ENCODE measurements at places on chromosomes 12 and 14. TPM values are rescaled to one million over a fixed set of nuclear protein-coding genes. Genes with fewer than 3 reads are reported as not detected.
A peak's percentile ranks its signal among the peaks of the same experiment; 100 is the strongest.

Gene ANO4
- total RNA-seq: not detected

Gene PLA2G1B
- not detected for total RNA-seq

DNA sequence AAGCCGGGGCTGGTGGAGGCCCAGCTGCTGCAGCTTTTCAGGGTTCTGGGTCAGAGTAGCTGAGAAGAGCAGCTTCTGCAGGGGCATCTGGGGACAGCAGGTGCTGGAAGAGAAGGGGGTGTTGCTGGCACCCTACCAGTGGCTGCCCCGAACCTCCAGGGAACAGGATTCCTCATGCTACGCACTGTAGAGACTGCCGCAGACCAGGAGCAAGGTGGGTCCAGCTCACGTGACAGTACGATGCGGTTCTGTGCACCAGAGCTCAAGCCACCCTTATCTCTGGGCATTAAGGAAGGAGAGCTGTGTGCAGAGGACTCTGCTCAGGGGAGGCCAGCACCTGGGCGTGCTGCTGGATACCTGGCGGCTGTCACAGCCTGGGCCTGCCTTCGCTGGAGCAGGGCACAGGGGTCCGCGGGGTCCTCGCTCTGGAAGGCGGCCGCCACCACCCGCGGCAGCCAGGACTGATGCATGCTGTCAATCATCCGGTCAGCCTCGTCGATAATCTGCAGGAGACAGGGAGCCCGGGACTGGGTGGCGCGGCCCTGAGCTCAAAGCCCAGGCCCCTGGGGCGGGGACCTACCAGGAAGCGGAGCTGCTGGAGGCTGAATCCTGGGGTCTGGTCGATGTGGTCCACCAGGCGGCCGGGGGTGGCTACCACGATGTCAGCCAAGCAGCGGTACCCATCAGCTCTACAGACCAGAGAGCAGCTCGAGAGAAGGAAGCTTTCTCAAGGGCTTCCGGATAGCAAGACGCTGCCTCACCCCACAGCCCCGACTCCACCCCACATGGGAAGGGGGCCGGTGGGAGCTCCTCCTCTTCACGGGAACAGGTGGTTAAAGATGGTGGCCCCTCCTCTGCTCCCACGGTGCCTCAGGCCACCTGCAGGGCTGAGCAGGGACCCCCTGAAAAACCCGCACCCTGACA is 2.9 kb downstream of the DDX51 start:
- peaks cover 24% of the 10 kb centered on the region for H3K4me1 ChIP-seq
- peak; percentile 7 for DNase-seq
- H3K27me3 ChIP-seq: no peaks in the 10 kb centered on the region
- H3K4me3 ChIP-seq: no peak overlapping the region

DNA sequence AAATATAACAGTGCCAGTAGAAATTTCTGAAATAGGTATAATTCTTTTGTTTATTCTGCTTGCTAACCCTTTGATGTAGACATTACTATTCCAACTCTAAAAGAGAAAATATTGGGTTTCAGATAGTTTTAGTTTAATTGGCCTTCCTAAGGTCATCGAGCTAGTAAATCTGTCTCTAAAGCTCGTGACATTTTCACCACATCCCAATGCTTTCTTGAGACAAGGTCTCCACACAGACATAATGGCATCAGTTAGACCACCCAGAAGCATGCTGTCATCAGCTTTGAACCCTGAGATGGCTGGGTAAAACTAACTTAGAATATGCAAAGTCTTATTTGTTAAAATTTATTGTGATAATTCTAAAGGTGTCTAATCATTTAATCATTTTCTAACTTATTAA is 52.0 kb downstream of the PIK3C2G start:
- H3K36me3 ChIP-seq: no peaks in the 10 kb centered on the region
- no peak overlapping the region for H3K27ac ChIP-seq
- H3K4me1 ChIP-seq: no peaks in the 10 kb centered on the region
- H3K4me3 ChIP-seq: no peak overlapping the region
- no peaks in the 10 kb centered on the region for H3K27me3 ChIP-seq
- no peak for DNase-seq

Gene TAS2R13
- not detected for total RNA-seq

DNA sequence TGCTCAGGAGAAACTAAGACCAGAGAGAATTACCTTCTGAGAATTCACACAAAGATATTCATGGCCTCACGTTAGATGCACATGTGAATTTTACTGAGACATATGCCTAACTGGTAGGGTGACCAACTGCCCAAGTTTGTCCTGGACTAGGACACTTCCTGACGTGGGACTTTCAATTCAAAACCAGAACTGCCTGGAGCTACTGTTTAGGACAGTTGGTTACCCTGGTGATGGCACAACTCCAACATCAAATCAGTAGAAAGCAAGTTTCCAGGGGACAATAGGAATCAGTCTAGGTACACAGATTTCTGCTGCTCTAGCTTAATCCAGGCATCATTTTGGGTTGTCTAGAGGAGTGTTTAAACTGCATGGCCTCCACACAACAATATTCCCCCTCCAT is 178.7 kb downstream of the GXYLT1 start:
- H3K36me3 ChIP-seq: no peaks in the 10 kb centered on the region
- no peak for DNase-seq
- no peak overlapping the region for H3K27ac ChIP-seq
- no peaks in the 10 kb centered on the region for H3K4me1 ChIP-seq
- H3K4me3 ChIP-seq: no peak overlapping the region

- no peak overlapping the region for H3K4me3 ChIP-seq
- no peak for DNase-seq
- H3K4me1 ChIP-seq: peaks cover 9% of the 10 kb centered on the region
- peaks cover 34% of the 10 kb centered on the region for H3K36me3 ChIP-seq
- H3K27me3 ChIP-seq: no peaks in the 10 kb centered on the region
Measured at GRCh38 chr14:73715707-73716106, 1.5 kb upstream of the PNMA1 start.

DNA sequence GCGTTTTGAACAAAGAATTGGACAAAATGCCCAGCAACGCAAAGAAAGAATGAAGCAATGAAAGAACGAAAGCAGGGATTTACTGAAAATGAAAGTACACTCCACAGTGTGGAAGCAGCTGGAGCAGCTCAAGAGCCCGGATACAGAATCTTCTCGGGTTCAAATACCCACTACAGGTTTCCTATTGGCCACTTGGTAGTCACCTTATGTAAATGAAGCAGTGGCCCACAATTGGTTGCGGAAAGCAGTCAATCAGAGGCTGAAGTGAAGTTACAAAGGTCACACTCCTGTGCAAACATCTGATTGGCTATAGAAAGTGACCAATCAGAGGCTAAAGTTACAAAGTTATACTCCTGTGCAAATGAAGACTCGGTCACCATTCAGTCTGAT is 15.0 kb upstream of the PPP1R13B start:
- H3K36me3 ChIP-seq: no peaks in the 10 kb centered on the region
- peaks cover 6% of the 10 kb centered on the region for H3K27me3 ChIP-seq
- H3K27ac ChIP-seq: no peak overlapping the region

Gene HOXC11
- total RNA-seq: not detected

- no peaks in the 10 kb centered on the region for H3K4me1 ChIP-seq
- H3K27ac ChIP-seq: no peak overlapping the region
- H3K4me3 ChIP-seq: no peak overlapping the region
- DNase-seq: no peak
Measured at GRCh38 chr12:2447861-2448260, 346.9 kb upstream of the FKBP4 start.

- no peak overlapping the region for H3K4me3 ChIP-seq
- H3K27ac ChIP-seq: no peak overlapping the region
- H3K36me3 ChIP-seq: no peaks in the 10 kb centered on the region
- no peak for DNase-seq
- H3K27me3 ChIP-seq: peaks cover 7% of the 10 kb centered on the region
- H3K4me1 ChIP-seq: peaks cover 34% of the 10 kb centered on the region
Measured at GRCh38 chr12:48819986-48820725, 1.9 kb downstream of the CACNB3 start.

DNA sequence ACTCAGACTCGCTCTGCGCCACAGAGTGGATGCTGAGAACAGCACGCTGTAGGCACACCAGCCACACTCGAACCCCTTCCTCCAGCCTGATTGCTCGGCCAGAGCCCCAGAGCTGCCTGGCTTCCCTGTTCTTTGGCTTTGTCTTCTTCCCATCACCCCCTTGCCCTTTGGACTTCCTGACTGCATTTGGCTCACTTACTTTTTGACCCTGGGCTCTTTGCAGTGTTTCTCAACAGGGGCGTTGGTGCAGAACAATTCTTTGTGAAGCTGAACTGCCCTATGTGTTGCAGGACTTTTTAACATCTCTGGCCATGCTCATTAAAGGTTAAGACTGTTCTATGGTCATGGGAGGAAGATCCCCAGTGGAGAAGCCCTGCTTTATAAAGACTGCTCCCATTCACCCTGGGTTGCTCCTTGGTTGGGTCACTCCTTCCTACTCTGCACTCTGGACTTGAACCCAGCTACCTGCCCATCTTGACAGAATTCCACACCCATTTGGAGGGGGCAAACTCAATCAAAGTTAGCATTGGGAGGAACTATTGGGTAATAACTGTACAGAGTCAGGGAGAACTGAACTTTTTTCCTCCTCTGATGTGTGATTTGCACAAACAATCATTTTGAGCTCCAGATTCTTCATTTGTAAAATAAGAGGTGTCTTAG is 127.7 kb upstream of the PLEKHG7 start:
- H3K36me3 ChIP-seq: no peaks in the 10 kb centered on the region
- peaks cover 6% of the 10 kb centered on the region for H3K4me1 ChIP-seq
- no peak for DNase-seq
- no peak overlapping the region for H3K27ac ChIP-seq

- H3K4me3 ChIP-seq: no peak overlapping the region
- H3K27me3 ChIP-seq: no peaks in the 10 kb centered on the region
- H3K36me3 ChIP-seq: no peaks in the 10 kb centered on the region
- no peak overlapping the region for H3K27ac ChIP-seq
Measured at GRCh38 chr12:87671757-87672156, 357.4 kb downstream of the C12orf50 start.

Gene PELI2
- total RNA-seq: 6.6 TPM

Gene LRRIQ1
- total RNA-seq: not detected

- H3K27me3 ChIP-seq: peaks cover 2% of the 10 kb centered on the region
- H3K27ac ChIP-seq: no peak overlapping the region
- no peak overlapping the region for H3K4me3 ChIP-seq
- no peaks in the 10 kb centered on the region for H3K4me1 ChIP-seq
- no peak for DNase-seq
Measured at GRCh38 chr12:119911182-119911581, 34.1 kb upstream of the CIT start.

Gene REM2
- 0.36 TPM for total RNA-seq

GRCh38 chr14:99320105-99320572 is 48.1 kb upstream of the BCL11B start:
- no peaks in the 10 kb centered on the region for H3K36me3 ChIP-seq
- H3K27me3 ChIP-seq: no peaks in the 10 kb centered on the region
- peak; percentile 88 for DNase-seq
- H3K4me3 ChIP-seq: no peak overlapping the region
- no peak overlapping the region for H3K27ac ChIP-seq

Gene GALNT9
- total RNA-seq: 0.29 TPM

Gene PRPF39
- total RNA-seq: 40.9 TPM

GRCh38 chr12:106255493-106255892 is 7.7 kb upstream of the CKAP4 start:
- no peaks in the 10 kb centered on the region for H3K36me3 ChIP-seq
- no peak overlapping the region for H3K4me3 ChIP-seq
- no peak for DNase-seq
- H3K4me1 ChIP-seq: no peaks in the 10 kb centered on the region

DNA sequence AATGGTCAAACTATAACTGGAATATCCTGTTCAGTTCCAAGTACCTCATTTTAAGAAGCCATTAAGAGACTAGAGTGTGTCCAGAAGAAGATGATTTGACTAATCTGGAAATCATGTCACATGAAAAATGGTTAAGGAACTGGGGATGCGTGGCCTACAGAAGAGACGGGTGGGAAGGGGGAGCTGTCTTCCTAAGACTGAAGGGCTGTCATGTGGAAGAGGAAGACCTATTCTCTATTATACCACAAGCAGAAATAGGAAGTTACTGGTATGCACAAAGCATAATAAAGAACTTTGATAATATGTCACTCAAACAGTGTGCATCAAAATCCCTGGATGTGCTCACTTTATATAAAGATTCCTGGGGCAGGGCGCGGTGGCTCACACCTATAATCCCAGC is 50.3 kb downstream of the HECTD4 start:
- H3K36me3 ChIP-seq: peaks cover 3% of the 10 kb centered on the region
- H3K27ac ChIP-seq: no peak overlapping the region
- DNase-seq: no peak
- no peak overlapping the region for H3K4me3 ChIP-seq
- no peaks in the 10 kb centered on the region for H3K4me1 ChIP-seq

DNA sequence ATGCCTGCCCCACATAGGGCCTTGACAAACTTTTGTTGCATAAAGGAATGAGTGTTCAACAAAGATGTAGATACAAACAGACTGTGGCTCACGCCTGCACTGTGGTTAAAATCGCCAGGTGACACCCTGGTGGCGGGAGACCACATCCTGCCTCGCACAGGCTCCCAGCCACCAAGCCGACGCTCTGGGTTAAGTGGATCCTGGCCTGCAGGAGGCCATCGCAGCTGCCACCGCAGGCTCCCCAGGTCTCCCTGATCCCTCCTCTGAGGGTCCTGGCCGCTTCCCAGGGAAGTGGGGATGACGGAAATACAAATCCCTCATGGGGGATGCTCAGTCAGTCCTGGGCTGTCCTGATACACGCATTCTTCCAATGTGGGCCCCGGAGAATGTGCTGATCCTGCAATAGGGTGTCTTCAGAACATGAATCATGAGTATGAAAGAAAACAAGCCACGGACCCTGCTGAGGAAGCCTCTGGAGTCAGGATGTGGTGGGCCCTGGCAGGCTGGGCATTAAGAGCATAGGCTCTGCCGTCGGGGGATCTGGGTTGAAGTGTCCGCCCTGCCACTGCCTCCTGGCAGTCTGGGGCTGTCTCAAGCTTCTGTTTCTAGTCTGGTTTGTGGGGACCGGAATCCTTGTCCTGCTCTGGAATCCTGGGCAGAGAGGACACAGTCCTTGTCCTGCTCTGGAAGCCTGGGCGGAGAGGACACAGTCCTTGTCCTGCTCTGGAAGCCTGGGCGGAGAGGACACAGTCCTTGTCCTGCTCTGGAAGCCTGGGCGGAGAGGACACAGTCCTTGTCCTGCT is 53.5 kb upstream of the BEGAIN start:
- peaks cover 57% of the 10 kb centered on the region for H3K4me1 ChIP-seq
- peaks cover 2% of the 10 kb centered on the region for H3K27me3 ChIP-seq
- peak overlapping the region; percentile 17 for H3K4me3 ChIP-seq
- peak; percentile 91 for DNase-seq

- no peaks in the 10 kb centered on the region for H3K36me3 ChIP-seq
- DNase-seq: no peak
- no peak overlapping the region for H3K4me3 ChIP-seq
- H3K4me1 ChIP-seq: no peaks in the 10 kb centered on the region
Measured at GRCh38 chr14:22466491-22466890, 122.5 kb downstream of the DAD1 start.

Gene RERG
- total RNA-seq: not detected

Gene CLEC4A
- total RNA-seq: 1.2 TPM

GRCh38 chr12:47902131-47902639 is 2.6 kb downstream of the VDR start:
- DNase-seq: no peak
- peaks cover 60% of the 10 kb centered on the region for H3K36me3 ChIP-seq
- H3K27ac ChIP-seq: peak overlapping the region; percentile 93
